ENCODE measurements at places on chromosomes 7 and 10.

- DNase-seq = no peak
Observed at GRCh38 chr10:49000437-49001398, 61.1 kb upstream of the LRRC18 start.

DNA sequence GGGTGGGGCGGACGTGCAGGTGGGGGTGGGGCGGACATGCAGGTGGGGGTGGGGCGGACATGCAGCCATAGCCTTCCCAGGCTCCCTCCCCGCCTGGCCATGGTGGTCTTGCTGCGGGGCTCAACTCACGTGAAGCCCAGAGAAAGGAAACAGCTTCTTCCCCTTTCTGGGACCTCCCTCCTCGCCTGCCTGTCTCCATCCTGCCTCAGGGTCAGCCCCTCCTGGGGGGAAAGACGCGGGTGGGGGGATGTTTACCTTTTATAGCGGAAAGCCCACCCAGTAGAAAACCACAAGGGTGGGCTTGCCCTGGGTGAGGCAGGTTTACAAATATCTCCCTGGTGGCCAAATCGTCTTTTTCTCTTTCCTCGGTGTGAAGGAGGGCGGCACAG, 520.0 kb downstream of the GLRX3 start:
- no peak for DNase-seq

DNA sequence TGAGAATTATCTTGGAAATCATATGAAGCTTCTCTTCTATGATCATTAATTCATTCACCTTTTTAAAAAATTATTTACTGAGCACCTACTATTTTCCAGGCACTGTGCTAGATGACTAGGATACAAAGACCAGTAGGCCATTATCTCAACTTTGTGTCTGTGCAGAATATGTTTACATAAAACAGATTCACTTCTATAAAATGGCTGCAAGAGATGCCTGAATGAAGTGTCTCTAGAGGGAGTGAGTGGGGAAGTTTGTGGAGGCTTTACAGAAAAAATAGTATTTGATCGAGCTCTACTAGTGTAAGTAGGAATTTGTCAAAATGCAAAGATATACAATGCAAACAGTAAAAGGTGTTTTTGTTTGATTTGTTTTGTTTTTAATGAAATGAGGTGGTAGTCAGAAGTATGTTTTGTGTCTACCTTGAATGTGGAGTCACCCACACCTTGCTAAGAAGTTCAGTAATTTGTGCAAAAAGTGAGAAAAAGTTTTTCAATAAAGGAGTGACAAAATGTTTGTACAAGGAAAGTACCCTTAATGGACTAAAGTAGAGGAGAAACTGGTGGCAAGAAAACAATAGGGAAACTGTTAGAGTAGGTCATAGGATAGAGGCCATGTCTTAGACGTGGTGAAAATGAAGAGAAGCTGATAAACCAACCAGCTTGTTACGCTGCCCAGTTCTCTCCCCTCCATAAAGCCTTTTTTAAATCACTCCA, 125.5 kb downstream of the KCND2 start:
- no peak for DNase-seq

DNA sequence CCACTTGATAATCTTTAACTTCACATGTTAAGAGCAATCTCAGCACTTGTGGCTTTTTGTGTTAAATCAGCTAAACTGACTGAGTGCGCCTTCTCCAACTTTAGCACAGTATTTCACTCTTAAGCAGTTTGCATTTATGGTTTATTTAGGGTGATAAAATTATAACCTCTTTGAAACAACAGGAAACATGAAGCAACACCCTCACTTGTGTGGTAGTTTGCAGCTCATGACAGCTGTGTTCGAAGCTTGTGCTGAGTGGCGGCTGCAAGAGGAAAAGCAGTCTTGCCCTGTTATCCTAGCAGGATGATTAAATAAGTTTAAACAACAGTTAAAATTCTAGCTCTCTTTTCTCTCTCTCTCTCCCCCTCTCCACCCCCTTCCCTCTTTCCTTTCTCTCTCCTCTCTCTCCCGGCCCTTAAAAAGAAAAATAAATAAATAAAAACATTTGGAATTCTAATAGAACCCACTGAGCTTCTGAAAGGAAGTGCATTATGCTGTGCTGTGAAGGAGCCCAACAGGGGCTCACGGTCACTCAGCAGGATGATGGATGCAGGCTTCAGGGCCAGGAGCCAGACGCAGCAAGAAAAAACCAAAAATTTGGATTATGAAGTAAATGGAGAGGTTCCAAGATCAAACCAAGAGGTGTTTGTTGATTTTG, 25.2 kb downstream of the OGDH start:
- no peak for DNase-seq

DNA sequence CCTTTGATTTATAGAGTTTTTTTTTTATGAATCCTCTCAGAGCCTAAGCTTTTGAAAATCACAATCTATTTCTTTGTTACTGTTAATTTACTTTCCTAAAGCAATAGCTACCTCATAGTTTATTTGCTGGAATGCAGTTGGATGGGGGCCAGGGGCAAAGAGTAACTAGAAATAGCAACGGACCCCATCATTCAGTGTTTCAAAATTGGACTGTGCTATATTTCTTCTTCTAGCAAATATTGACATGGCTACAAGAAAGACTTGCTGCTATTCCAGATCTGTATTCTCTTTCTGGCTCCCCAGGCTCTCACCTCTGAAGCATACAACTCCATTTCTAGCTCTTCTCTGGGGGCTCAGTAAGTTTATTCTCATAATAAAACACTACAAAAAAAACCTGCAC, 661.6 kb upstream of the NRG3 start:
- DNase-seq = no peak

- DNase-seq = no peak
Observed at GRCh38 chr7:19080093-19080492, 37.3 kb downstream of the TWIST1 start.

- DNase-seq = no peak
Observed at GRCh38 chr10:126075009-126075408, 178.6 kb downstream of the FANK1 start.

GRCh38 chr7:158588878-158589442, 1.3 kb upstream of the PTPRN2 start:
- DNase-seq = no peak

DNA sequence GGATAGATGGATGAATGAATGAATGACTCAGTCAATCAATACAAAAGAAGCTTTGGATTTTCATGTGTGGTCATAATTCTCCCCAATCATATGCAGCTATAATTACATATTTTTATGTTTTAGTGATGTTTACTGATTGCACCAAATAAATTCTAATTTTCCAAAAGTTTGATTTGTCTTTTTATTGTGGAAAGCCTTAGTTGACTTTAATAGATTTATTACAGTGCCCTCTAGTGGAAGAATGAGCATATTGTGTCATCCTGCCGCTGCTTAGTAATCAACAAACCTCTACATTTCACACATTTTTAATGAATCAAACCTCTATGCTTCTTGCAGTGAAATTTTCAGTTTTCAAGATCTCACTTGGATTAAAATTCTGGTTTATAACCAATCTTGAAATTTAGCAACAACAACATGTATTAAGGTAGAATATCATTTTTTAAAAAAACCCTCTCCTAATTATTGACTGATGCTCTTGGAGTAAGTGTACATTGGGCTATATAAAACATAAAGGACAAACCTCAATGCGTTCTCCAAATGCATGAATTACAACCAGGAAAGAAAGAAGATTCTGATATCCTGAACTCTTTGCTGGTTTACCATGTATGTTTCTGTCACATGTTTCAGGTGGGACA, 55.6 kb upstream of the PNLIP start:
- DNase-seq = peak; percentile 11
